ENCODE measurements at places on chromosomes 12 and 14. TPM values are rescaled to one million over a fixed set of nuclear protein-coding genes. Genes with fewer than 3 reads are reported as not detected.
A peak's percentile ranks its signal among the peaks of the same experiment; 100 is the strongest.

Gene KCNJ8
- not detected for total RNA-seq

Gene CLEC2B
- 59.9 TPM for total RNA-seq

Gene CLEC1B
- total RNA-seq = 21.1 TPM

Gene IFNG-AS1
- total RNA-seq = 0.29 TPM

Gene NR1H4
- not detected for total RNA-seq

DNA sequence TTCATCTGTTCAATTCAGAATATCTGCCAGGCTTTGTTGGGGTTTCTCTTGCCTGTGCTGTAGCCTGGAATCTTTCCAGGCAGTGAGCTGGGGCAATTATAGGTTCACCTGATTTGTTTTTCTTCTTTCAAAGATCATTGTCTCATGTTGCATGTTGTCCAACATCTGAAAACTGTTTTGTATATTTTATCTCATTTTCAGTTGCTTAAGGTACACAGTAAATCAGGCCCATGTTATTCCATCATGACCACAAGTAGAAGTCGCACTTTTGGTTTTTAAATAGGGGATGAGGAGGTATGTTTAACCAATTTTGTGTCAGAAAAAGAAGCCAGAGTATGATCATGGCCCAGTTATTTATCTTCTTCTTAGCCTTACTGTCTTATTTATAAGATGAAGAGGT, 24.9 kb upstream of the FUT8 start:
- no peaks in the 10 kb centered on the region for H3K27me3 ChIP-seq
- no peaks in the 10 kb centered on the region for H3K4me1 ChIP-seq
- H3K36me3 ChIP-seq = no peaks in the 10 kb centered on the region
- DNase-seq = no peak
- H3K27ac ChIP-seq = no peak overlapping the region

- no peak for DNase-seq
- no peaks in the 10 kb centered on the region for H3K27me3 ChIP-seq
- H3K4me3 ChIP-seq = no peak overlapping the region
- H3K36me3 ChIP-seq = no peaks in the 10 kb centered on the region
Observed at GRCh38 chr14:33941718-33942117, 9.2 kb downstream of the EGLN3 start.

GRCh38 chr14:45905672-45906071, 652.7 kb upstream of the MIS18BP1 start:
- no peak overlapping the region for H3K27ac ChIP-seq
- H3K4me1 ChIP-seq = no peaks in the 10 kb centered on the region
- no peaks in the 10 kb centered on the region for H3K36me3 ChIP-seq
- no peaks in the 10 kb centered on the region for H3K27me3 ChIP-seq

DNA sequence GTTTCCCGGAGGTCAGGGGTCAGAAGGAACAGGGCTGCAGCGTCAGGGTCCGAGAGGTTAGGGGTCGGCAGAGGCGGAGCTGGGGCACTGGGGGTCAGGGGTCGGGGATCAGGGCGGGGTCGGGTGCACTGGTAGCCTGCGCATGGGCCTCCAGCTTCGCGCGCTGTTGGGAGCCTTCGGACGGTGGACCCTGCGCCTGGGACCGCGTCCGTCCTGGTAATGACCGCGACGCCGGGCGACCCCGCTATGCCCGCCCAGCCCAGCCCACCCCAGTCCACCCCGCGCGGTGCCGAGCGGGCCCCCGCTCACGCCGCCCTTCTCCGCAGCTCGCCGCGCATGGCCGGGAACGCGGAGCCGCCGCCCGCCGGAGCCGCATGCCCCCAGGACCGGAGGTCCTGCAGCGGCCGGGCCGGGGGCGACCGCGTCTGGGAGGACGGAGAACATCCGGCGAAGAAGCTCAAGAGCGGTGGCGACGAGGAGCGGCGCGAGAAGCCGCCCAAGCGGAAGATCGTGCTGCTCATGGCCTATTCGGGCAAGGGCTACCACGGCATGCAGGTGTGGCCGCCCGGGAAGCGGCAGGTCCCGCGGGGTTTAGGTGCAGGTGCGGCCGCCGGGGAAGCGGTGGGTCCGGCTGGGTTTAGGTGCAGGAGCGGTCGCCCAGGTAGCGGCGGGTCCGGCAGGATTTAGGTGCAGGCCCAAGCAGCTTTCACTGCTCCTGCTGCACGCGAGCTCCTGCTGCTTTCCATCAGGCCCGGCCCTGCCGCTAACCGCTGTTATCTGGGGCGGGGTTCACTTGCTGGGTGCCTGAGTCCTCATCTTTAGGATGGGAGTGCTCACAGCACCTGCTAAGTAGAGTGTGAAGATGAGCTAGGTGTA, 743 bp downstream of the PUS1 start:
- peaks cover 16% of the 10 kb centered on the region for H3K4me1 ChIP-seq
- peaks cover 10% of the 10 kb centered on the region for H3K36me3 ChIP-seq
- peak overlapping the region; percentile 89 for H3K27ac ChIP-seq
- H3K4me3 ChIP-seq = peak overlapping the region; percentile 98

GRCh38 chr12:47717443-47718193, 7.7 kb downstream of the ENDOU start:
- H3K4me1 ChIP-seq = peaks cover 24% of the 10 kb centered on the region
- DNase-seq = peak; percentile 26
- no peaks in the 10 kb centered on the region for H3K27me3 ChIP-seq
- no peaks in the 10 kb centered on the region for H3K36me3 ChIP-seq

GRCh38 chr12:70443062-70443673, 77.1 kb downstream of the KCNMB4 start:
- no peaks in the 10 kb centered on the region for H3K4me1 ChIP-seq
- H3K27ac ChIP-seq = no peak overlapping the region
- peaks cover 7% of the 10 kb centered on the region for H3K27me3 ChIP-seq

DNA sequence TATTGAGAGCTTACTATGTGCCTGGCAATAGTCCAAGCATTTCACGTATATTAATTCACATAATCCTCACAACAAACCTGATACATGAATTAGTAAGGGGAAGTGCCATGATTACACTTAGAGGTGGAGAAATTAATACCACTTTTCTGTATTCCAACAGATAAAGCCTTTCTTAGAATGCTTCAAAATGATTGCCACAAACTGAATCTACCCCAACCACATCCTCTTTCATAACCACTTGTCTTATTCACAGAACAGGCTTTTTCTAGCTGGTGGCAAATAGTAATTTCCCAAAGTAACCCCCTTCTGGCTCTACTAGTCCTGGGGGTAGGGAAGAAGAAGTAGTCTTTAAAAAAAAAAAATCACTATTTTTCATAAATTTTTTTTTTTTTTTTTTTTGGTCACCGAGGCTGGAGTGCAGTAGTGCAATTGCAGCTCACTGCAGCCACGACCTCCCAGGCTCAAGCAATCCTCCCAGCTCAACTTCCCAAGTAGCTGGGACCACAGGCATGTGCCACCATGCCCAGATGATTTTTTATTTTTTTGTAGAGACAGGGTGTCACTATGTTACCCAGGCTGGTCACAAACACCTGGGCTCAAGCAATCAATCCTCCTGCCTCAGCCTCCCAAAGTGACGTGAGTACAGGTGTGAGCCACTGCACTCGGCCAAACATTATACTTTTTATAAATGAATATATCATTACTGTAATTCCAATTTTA, 59.0 kb upstream of the ARID2 start:
- H3K27me3 ChIP-seq = no peaks in the 10 kb centered on the region
- no peak for DNase-seq
- H3K4me3 ChIP-seq = peak overlapping the region; percentile 47
- no peaks in the 10 kb centered on the region for H3K36me3 ChIP-seq
- H3K4me1 ChIP-seq = peaks cover 14% of the 10 kb centered on the region

- no peaks in the 10 kb centered on the region for H3K36me3 ChIP-seq
- DNase-seq = no peak
- no peak overlapping the region for H3K27ac ChIP-seq
- no peak overlapping the region for H3K4me3 ChIP-seq
Observed at GRCh38 chr12:32502693-32503502, 103.5 kb downstream of the FGD4 start.

- H3K4me3 ChIP-seq = no peak overlapping the region
- no peaks in the 10 kb centered on the region for H3K36me3 ChIP-seq
- DNase-seq = no peak
- no peaks in the 10 kb centered on the region for H3K4me1 ChIP-seq
- H3K27ac ChIP-seq = no peak overlapping the region
Observed at GRCh38 chr14:84432676-84433075, 1097.3 kb upstream of the FLRT2 start.

DNA sequence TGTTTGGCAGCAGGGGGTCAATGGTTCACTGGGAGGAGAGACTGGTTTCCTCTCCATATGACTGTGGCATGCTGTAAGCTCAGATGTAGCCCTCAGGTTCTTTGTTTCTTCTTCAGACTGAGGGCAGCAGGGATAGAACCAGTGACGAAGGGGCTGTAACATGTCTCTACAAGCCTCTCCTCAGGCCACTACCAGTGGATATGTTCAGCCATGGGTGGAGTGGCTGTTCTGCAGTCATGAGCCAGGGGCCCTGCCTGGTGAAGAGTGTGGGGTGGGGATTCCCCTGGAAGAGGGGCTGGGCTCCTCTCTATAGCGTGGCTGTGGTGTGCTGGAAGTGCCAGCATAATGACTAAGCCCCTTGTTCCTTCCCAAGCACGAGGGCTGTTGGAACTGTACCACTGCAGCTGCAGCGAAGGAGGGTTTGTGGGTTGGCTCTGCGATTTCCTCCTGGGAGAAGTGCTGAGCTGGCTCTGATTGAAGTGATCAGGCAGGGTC, 55.8 kb downstream of the CMAS start:
- H3K27ac ChIP-seq = no peak overlapping the region
- H3K4me1 ChIP-seq = peaks cover 7% of the 10 kb centered on the region
- H3K36me3 ChIP-seq = peaks cover 8% of the 10 kb centered on the region
- no peaks in the 10 kb centered on the region for H3K27me3 ChIP-seq
- no peak overlapping the region for H3K4me3 ChIP-seq

GRCh38 chr12:119913536-119914330, 36.6 kb upstream of the CIT start:
- no peak overlapping the region for H3K27ac ChIP-seq
- no peak overlapping the region for H3K4me3 ChIP-seq
- peaks cover 7% of the 10 kb centered on the region for H3K27me3 ChIP-seq
- no peak for DNase-seq

GRCh38 chr12:98509063-98509462, 6.3 kb upstream of the TMPO start:
- H3K36me3 ChIP-seq = peaks cover 3% of the 10 kb centered on the region
- H3K4me3 ChIP-seq = no peak overlapping the region
- H3K27me3 ChIP-seq = no peaks in the 10 kb centered on the region
- DNase-seq = no peak
- H3K4me1 ChIP-seq = peaks cover 17% of the 10 kb centered on the region

- H3K4me3 ChIP-seq = no peak overlapping the region
- H3K27me3 ChIP-seq = no peaks in the 10 kb centered on the region
- H3K36me3 ChIP-seq = no peaks in the 10 kb centered on the region
Observed at GRCh38 chr12:104823985-104824461, 134.1 kb downstream of the SLC41A2 start.

- H3K4me3 ChIP-seq = no peak overlapping the region
- no peak for DNase-seq
Observed at GRCh38 chr14:92704036-92704804, 44.2 kb downstream of the LGMN start.

DNA sequence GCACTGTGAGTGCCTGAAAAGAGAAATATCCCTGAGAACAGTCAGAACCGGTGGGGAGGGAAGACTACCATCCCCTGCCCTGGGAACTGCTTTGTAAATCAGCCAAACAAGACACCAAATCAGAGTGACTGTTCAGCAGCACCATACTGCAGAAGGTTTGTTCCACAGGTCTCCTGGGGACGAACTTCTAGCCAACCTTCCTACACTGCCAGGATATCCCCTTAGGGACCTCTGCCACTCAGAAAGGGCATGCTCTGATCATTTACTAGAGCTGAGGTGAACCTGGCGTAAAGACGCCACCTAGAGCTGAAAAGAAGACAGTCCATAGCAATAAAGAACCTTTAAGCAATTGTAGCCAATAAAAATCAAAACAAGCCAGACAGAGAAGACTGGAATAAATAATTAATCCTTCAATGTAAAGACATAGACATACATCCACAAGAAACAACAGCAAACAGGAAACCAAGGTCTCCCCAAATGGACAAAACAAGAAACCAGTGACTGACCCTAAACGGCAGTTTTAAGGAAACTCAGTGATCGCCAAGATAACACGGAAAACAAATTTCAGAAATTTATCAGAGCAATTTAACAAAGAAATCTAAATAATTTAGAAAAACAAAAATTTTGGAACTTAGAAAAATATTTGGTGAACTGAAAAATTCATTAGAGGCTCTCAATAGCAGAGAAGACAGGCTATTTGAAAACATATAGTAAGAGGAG, 228.1 kb upstream of the AMIGO2 start:
- no peaks in the 10 kb centered on the region for H3K27me3 ChIP-seq
- peaks cover 3% of the 10 kb centered on the region for H3K36me3 ChIP-seq
- peaks cover 12% of the 10 kb centered on the region for H3K4me1 ChIP-seq
- peak overlapping the region; percentile 88 for H3K27ac ChIP-seq

- no peak for DNase-seq
- H3K4me3 ChIP-seq = no peak overlapping the region
- peaks cover 11% of the 10 kb centered on the region for H3K4me1 ChIP-seq
- H3K36me3 ChIP-seq = no peaks in the 10 kb centered on the region
- H3K27me3 ChIP-seq = no peaks in the 10 kb centered on the region
- no peak overlapping the region for H3K27ac ChIP-seq
Observed at GRCh38 chr14:73472185-73473114, 14.1 kb upstream of the NUMB start.

GRCh38 chr12:104958805-104959334, 780 bp upstream of the SLC41A2 start:
- DNase-seq = no peak
- peak overlapping the region; percentile 97 for H3K4me3 ChIP-seq
- H3K27ac ChIP-seq = peak overlapping the region; percentile 92
- peaks cover 16% of the 10 kb centered on the region for H3K27me3 ChIP-seq
- H3K36me3 ChIP-seq = no peaks in the 10 kb centered on the region

DNA sequence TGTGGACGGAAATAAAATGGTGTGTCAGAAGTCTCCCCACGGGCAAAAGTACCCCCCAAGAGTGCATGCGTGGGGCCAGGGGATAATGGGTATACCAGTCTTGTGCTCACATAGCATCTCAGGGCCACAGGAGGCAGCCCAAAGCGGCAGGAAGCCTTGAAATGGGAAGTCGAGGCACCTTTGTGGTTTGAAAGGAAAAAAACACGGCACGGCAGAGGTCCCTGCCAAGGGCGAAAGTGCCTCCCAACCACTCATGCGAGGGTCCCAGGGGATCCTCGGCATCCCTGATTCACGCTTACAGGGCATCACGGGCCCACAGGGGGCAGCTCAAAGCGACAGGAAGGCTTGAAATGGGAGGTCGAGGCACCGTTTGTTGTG, 583.2 kb downstream of the ALG10 start:
- no peaks in the 10 kb centered on the region for H3K4me1 ChIP-seq
- no peak overlapping the region for H3K27ac ChIP-seq
- H3K36me3 ChIP-seq = no peaks in the 10 kb centered on the region
- no peak overlapping the region for H3K4me3 ChIP-seq

DNA sequence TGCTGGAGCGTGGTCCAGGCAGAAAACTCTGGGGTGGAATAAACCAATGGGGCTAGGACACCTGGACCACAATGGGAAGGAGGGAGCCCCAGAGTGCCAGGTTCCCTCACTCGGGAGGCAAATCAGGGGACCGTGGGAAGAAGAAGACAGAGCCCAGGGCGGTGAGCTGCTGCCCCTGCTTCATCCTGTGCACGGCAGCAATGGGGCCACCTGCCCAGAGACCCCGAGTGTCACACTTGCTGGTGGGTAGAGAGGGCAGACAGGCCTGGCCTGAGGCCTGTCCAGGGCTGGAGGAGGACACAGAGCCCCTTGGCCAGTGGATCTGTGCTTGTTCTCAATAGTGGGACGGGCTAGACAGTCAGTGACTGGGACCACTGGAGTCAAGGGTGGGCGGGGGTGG, 58.2 kb downstream of the DIO3 start:
- no peak overlapping the region for H3K27ac ChIP-seq
- H3K27me3 ChIP-seq = peaks cover 24% of the 10 kb centered on the region
- H3K36me3 ChIP-seq = no peaks in the 10 kb centered on the region
- DNase-seq = no peak
- H3K4me1 ChIP-seq = peaks cover 2% of the 10 kb centered on the region
- no peak overlapping the region for H3K4me3 ChIP-seq

- no peak overlapping the region for H3K27ac ChIP-seq
- H3K27me3 ChIP-seq = no peaks in the 10 kb centered on the region
- no peak overlapping the region for H3K4me3 ChIP-seq
- no peak for DNase-seq
- peaks cover 2% of the 10 kb centered on the region for H3K4me1 ChIP-seq
Observed at GRCh38 chr12:53538209-53538689, 31.0 kb upstream of the NPFF start.
